Amygdala (tissue), 56 donors: ENCODE measurements at places on chromosomes 3 and 15.

DNA sequence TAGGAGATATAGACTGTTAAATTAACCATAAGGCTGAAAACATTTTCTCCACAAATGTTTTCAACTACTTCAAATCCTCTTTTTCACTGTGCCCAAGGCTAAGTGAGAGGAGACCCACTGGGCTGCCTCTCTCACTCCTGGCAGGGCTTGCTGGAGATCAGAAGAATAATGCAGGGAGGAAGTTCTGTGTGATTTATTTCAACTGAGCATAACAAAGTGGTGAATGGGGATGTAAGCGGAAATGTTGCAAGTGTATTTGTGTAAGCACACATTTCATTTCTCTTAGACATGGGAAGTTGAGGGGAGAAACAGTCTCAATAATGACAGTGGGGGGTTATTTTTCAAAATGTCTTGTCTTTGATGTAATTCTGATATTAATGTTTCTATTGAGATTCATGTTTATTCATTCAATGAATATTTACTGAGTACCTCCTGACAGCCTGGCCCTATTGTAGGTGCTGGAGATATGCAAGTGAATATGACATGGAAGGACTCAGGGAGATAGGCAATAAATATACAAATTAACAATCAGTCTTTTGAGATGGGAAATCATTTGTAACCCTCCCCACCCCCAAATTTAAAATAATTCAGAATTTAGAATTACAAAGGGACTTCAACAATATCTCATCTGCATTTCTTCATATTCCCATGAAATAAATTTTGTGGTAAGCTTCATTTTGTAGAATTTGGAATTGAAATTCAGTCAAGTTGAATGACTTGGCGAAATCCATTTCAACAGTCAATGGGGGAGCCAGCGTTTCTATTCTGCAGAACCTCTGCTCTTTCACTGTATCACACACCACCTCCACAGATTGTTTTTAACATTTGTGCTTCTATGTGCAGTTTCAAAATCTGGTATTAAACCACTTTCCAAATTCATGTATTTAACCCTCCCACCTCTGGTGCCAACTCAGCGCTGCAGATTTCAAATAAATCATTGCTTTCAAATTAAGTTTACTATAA lies 247.2 kb downstream of the SLC9A9 start:
- DNase-seq: no peak

GRCh38 chr3:57890874-57891273 lies 117.3 kb upstream of the FLNB start:
- no peak for DNase-seq

GRCh38 chr15:45205192-45205591 lies 17.4 kb upstream of the SHF start:
- no peak for DNase-seq

DNA sequence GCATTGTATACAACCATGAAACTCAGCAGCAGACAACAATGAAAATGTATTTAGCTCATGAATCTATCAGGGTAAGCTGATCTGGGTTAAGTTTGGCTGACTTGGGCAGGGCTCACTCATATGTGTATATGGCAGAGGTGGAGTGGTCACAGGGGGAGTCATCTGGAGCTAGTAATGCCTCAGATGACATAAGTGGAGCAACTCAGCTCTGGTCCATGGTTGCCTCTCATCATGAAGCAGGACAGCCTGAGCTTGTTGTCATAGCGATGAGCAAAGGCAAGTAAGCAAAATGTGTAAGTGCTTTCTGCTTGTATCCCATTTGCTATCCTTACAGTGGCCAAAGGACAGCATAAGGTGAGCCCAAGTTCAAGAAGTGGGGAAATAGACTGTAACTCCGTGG lies 64.5 kb downstream of the ALCAM start:
- DNase-seq: no peak

- DNase-seq: no peak
These were observed 5.7 kb upstream of the IQGAP1 start for GRCh38 chr15:90382320-90382719.

GRCh38 chr3:97817965-97818364 lies 3.8 kb upstream of the CRYBG3 start:
- no peak for DNase-seq
